GM12865 (cell line): ENCODE measurements at places on chromosomes 12 and 14.

GRCh38 chr14:100015251-100015655, 50.0 kb upstream of the EVL start:
- DNase-seq: peak; percentile 67

- no peak for DNase-seq
Measured at GRCh38 chr14:60805841-60806430, 71.4 kb downstream of the MNAT1 start.

- DNase-seq: no peak
Measured at GRCh38 chr14:78440356-78440894, 270.3 kb downstream of the NRXN3 start.

DNA sequence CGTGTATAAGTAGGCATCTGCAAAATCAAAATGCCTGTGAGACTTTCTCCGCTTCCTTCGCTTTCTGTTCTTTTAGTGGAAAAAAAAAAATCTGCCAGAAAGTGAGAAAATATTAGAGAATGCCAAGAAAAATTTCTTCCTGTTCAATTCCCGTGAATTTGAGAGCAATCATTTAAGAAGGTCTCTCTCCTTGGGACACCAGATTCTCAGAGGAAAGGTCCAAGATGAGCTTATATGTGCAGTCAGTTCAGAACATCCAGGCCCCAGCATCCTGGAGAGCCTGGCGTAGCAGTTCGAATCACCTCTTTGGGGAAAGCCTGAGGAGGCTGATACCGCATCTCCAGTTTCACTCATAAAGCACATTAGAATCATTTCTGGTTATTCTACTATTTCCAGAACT, 912.8 kb downstream of the GALC start:
- no peak for DNase-seq

DNA sequence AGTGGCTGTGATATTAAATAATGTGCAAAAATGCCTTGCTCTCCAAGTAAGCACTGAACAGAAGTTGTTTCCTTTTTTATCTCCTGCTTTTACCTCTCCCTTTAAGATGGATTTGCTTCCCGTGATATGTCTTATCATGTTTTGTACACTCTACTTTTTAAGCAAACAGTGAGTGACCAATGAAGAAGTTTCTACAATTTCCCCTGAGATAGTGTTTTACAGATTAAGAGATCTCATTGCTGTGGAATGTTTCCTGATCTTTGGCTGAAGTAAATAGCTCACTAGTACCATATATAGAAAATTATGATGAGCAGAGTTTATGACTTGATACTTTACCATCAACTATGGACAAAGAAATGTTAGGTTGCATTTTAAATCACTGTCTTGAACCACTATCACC, 184.8 kb upstream of the PDE3A start:
- no peak for DNase-seq

DNA sequence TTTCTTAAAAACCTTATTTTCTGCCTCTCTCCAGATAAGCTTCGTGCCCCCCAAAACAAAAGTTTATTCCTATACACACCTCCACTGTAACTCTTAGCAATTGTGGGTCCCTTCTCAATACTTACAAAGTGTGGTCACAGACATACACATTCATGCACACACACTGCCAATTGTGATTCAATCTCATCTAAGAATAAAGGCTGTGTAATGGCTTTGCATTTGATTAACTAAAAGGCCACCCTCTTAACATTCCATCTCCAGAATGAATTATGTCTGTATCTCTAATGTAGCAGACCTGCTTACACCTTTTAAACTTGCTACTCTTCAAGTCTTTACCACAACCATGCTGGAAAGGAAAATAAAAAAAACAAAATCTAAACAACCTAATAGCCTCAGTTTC, 49.5 kb downstream of the MYF5 start:
- DNase-seq: no peak

DNA sequence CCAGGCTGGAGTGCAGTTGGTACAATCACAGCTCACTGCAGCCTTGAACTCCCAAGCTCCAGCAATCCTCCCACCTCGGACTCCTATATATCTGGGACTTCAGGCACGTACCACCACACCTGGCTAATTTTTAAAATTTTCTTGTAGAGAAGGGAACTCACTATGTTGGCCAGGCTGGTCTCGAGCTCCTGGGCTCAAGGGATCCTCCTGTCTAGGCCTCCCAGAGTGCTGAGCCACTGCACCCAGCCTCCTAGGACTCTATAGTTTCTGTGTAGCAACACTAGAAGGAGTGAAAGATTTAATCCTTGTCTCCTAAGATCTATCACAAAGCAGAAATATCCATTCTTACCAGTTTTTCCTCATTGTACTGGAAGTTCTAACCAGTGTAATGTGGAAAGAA, 4.3 kb upstream of the APOF start:
- DNase-seq: no peak

GRCh38 chr12:94748726-94749421, 98.5 kb upstream of the TMCC3 start:
- no peak for DNase-seq

DNA sequence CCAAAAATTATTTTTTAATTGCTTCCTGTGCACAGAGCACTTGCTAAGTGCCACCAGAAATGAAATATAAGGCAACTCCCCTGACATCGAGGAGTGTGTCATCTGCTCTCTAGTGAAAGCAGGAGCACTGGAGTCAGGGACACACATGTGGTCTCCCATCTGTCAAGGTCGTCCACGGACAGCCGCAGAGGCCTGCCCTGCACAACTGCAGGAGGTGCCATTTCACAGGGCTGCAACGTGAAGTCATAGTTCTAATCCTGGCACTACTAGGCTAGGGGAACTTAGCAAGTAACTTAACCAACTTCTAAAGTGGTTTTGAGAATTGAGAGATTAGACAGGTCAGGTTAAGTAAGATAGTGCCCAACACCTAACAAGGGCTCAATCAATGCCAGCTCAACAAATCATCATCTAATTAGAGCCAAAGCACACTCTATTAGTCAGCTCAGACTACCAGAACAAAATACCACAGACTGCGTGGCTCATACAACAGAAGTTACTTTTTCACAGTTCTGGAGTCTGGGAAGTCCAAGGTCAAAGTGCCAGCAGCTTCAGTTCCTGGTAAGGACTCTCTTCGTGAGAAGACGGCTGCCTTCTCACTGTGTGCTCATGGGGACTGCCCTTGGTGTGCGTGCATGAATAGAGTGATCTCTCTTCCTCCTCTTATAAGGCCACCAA, 30.7 kb downstream of the FOXN3 start:
- peak; percentile 76 for DNase-seq

GRCh38 chr12:109830718-109831117, 2.5 kb downstream of the TRPV4 start:
- DNase-seq: no peak

GRCh38 chr12:53696655-53697331, 20.9 kb upstream of the ATP5MC2 start:
- DNase-seq: no peak

GRCh38 chr12:132146098-132146497, 1.8 kb downstream of the NOC4L start:
- DNase-seq: no peak

- DNase-seq: peak; percentile 91
Measured at GRCh38 chr12:66107451-66107915, 23.1 kb downstream of the LLPH start.

DNA sequence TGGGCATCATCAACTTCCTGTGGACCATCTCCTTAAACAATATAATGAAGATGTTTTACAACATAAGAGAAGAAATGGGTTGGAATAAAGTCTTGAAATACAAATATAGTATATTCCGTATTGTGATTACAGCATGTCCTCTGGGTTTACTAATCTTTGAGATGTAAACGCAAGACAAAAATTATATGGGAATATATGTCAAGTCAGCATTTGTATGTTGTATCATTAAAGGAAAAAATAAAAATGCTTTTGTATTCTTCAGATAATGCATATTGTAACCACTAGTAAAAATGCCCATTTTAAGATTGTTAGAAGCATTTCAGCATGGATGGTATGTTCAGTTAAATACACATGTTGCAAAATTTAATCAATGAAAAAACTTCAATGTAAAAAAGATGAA, 893.3 kb downstream of the FLRT2 start:
- DNase-seq: no peak

- DNase-seq: no peak
Measured at GRCh38 chr12:123151457-123152454, 866 bp upstream of the PITPNM2 start.

DNA sequence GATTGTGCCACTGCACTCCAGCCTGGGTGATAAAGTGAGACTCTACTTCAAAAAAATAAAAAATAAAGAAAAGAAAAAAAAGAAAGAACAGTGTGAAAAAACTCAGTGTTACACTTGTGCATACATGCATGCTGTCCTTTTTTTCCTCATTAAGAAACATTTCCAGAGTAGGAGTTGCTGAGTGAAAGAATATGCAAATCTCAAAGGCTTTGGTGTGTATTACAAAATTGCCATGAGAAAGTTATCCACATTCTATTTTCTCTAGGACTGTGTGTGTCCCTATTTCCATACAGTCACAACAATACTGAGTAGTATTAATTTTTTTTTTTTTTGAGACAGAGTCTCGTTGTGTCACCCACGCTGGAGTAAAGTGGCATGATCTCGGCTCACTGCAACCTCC, 830 bp upstream of the A2ML1 start:
- no peak for DNase-seq

GRCh38 chr14:93880021-93880820, 46.9 kb upstream of the FAM181A start:
- DNase-seq: no peak

DNA sequence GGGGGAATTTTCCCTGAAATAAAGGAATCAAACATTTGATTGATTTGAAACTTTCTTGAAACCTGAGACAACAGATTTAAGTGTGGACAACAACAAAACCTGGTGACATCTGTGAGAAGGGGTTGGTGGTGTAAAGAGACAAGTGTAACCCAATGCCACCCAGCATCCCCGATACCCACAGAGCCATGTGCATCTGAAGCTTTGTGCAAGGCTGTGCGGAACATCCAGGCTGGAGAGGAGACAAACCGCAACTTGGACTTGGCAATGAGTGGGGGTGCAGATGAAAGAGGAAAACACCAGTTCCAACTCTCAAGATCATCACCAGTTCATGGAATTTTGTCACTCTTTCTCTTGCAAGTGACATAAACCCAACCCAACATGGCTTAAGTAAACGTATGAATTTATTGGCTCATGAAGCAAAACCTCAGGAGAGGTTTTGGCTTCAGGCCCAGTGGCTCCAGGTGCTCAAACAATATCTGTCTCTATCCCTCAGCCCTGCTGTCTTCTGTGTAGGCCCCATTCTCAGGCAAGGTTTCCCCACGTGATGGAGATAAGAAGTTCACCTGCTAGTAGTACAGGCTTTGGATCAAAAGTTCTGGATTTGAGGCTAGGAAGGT, 55.2 kb upstream of the NTF3 start:
- no peak for DNase-seq

GRCh38 chr12:64806593-64807460, 17.6 kb upstream of the TBC1D30 start:
- no peak for DNase-seq

DNA sequence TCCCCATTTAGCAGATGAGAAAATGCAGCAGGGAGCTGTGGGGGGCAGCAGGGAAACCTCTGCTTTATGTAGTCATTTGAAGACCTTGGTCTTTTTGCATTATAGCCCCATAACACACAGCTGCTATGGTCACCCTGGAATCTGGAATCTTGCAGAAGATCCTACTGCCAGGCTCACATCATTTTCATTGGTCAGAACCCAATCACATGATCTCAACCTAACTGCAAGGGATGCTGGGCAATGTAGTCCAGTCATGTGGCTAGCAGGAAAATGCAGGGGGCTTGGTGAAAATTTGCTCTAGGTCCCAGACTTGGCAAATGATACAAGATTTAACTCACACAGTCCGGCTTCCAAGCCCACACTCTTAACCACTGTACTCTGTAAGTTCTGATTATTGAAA, 1028.7 kb downstream of the AACS start:
- no peak for DNase-seq

DNA sequence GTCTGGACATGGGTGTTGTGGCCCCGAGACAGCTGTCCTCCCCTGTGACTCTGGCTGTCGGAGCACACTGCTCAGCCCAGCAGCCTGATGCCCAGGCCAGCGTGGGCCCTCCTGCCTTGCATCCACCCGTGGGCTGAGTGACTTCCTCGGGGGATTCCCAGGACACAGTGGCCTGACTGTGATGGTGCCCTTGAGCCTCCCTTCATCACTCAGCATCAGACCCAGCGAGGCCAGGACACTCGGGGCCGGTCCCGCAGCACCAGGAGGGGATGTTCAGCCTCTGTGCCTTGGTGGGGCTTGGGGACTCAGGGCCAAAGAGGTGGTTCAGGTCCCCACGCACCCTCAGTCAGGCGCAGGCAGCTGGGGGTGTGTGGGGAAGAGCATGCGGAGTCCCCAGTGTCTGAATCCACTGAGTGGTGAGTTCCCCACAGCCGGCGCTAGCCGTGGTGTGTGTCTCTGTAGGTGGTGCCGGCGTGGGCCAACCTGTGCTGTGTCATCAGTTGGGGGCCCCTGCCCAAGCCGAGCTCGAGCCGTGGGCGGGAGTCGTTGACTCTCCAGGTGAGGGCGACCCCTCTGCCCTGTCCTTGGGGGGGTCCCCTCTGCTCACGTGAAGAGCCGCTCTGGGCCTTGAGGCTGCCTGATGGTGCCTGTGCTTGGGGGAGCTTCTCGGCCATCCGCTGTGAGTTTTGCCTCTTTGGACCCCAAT, 185.8 kb downstream of the ADGRD1 start:
- no peak for DNase-seq

- DNase-seq: no peak
Measured at GRCh38 chr14:29861996-29862395, 65.7 kb downstream of the PRKD1 start.

GRCh38 chr14:63752449-63753169, 24.7 kb upstream of the SGPP1 start:
- DNase-seq: no peak

GRCh38 chr12:53214687-53215455, 7.8 kb upstream of the ITGB7 start:
- DNase-seq: no peak

DNA sequence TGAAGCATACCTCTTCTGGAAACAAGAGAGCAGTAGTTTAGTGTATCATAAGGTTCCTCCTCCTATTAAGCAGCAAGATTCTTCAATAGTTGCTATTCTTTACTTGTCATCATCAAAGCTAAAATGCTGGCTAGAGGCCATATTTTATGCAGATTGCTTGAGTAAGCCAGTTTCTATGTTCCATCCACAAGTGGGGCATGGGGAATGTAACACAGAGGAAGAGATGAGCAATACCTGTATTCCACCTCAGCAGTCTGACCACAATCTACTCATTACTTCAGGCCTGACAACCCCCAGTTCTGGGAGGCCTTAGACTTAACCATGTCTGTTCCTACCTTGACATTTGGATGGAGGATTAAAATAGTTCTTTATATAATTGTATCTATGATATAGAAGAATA, 423.6 kb downstream of the BTG1 start:
- peak; percentile 36 for DNase-seq

GRCh38 chr12:47271800-47272239, 192.1 kb upstream of the AMIGO2 start:
- no peak for DNase-seq

GRCh38 chr14:83300476-83301064, 1766.9 kb upstream of the SEL1L start:
- DNase-seq: peak; percentile 5

GRCh38 chr12:81502912-81503695, 256.0 kb downstream of the PPFIA2 start:
- no peak for DNase-seq

GRCh38 chr14:71399057-71399487, 491.8 kb downstream of the PCNX1 start:
- DNase-seq: peak; percentile 86

GRCh38 chr12:65958456-65958855, 134.2 kb downstream of the HMGA2 start:
- DNase-seq: no peak

- no peak for DNase-seq
Measured at GRCh38 chr14:88616697-88617096, 53.9 kb downstream of the ZC3H14 start.
